ENCODE measurements at places on chromosomes 4 and X.

DNA sequence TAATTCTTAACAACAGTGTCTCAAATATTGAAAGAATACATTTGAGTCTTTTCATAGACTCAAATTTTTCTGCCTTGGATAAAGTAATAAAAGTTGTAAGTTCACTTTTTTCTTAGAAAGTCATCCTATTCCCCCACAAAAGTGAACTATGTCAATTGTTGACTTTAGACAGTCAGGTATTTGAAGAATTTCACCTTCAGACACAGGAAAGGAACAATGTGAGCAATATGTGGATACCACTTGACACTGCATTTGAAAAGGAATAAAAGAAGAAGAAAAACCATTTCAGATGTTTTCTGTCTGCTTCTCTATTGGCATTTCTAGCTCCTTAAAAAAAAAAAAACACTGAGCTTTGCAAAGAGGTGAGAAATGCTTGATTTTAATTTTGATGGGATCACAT is 1389.0 kb upstream of the IGFBP7 start:
- no peak for DNase-seq

DNA sequence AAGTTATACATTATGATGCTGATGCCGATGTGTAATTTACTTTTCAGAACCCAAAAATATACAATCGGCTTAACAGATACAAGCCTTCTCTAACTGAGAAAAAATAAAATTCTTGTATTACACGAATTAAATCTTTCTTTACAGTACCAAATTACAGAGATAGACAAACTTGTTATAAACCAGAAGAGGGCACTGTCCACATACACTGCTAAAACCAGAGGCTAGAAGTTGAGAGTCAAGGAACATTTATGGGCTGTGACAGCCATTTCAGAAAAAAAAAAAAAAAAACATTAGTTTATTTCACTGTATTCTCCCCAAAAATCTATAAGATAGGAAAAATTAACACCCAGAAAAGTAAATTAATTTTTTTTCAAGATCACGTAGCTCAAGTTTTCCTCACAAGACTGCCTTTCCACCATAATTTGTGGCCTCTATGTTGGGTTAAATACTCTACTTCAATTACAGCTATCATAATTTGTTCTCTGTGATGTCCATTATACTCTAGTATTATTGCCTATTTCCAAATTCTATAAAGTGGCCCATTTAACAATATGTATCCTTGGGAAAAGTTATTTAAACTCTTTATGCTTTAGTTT is 12.0 kb downstream of the EREG start:
- no peak for DNase-seq

DNA sequence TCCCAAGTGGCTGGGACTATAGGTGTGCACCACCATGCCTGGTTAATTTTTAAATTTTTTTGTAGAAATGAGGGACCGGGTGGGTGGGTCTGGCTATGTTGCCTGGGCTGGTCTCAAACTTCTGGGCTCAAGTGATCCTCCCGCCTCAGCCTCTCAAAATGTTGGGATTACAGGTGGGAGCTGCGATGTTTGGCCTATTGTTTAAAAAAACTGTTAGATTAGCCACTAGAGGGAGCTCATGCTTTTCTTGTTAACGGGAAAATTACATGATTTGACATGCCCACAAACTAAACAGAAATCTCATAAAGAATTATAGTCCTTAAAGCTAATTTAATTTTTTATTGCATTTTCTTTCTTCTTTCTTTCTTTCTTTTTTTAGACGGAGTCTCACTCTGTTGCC is 5.0 kb upstream of the SDAD1 start:
- DNase-seq = no peak

GRCh38 chr4:126396703-126397102 is 1081.9 kb downstream of the FAT4 start:
- no peak for DNase-seq

DNA sequence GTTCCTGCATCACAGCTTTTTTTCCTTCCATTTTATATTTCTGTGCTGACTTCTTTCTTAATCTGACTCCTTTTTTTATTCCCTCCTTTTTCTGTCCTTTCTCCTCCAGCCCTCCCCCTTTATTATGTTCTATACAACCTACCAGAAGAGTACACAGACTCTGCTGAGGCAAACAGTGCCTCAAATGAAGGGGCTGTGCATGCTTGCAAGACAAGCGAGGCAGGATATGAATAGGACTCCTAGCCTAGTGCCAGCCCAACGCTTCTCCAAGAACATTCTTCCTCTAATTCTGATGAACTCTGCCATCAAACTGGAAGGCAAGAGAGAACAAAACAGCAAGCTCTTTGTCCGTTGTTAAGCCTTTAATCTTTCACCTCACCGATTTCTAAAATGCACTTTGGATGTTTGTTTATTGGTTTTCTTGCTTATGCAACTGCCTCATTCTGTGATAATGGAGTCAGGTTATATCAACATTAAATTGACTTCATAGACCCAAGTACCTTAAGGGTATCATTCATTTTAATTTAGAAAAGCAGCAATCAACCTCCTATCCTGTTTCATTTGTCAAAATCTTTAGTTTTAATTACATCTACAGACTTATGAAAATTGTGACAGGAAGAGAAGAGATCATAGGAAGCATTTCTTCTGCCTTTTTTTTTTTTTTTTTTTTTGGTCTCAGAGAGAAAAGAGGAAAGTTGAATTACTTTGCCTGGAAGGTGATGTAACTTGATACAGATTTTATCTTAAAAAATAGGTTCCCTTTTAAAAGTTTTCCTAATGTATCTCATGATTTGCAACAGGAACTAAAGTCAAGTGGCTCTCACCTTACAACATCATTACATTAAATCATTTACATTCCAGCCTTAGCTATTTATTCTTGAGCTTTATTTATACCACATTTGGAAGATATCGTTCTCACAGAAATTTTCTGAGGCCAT is 284.7 kb upstream of the FTHL17 start:
- no peak for DNase-seq

DNA sequence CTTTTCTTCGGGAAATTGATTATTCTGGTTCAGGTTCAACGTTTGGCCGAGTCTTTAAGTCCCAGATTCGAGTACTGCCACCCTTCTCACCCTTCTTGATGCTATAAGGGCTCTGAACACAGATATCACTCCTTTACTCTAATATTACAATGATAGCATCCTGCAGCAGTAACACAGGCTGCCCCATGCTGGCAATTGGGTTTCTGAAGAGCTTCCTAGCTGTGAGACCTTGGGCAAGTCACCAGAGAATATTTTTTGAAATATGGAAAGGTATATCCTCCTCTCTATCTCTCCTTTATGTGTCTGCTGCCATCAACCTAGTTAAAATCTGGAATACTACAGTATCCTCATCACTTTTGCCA is 297 bp upstream of the MTMR8 start:
- no peak for DNase-seq

GRCh38 chrX:13511944-13512330 is 57.5 kb upstream of the EGFL6 start:
- DNase-seq = no peak

- DNase-seq = peak; percentile 42
Observed at GRCh38 chr4:174120446-174121295, 162.8 kb downstream of the FBXO8 start.

DNA sequence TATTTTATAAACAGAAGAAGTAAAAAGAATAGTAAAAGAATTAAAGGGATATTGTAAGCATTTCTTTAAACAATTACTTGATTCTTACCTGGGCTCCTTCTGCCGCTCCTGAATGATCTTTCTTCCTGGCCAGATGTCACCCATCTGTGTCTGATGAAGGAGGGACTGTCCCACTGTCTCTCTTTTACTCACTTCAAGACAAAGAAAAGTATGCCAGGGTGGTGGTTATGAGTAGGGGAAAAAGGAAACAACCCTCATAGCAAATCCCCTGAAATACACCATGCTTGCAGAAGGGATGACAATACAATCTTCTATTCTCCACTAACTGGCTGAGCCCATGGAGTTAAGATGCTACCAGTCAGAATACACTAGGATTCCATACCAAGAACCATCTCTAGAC is 31.1 kb downstream of the SYTL4 start:
- DNase-seq = no peak

- no peak for DNase-seq
Observed at GRCh38 chr4:45663003-45663402, 460.9 kb downstream of the GABRG1 start.

DNA sequence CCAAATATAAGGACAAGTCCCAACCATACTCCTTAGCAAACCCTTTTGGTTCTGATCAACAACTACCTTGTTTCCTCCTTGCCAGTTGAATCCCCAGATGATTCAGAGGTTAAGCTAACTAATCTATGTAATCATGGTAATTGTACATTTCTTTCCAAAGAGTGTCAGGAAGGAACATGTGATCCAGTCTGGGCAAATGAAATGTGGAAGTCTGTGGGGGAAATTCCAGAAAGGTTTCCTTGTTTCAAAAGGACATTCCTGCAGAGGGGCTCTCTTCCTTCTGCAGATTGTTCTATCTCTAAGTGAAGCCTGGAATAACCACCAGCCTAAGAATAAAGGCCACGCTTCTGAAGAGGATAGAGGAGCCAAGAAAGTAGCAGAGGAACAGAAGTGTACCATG is 7.0 kb downstream of the PRSS12 start:
- DNase-seq = no peak

- DNase-seq = no peak
Observed at GRCh38 chrX:104250470-104250869, 4.3 kb downstream of the ESX1 start.

GRCh38 chr4:141247430-141247780 is 26.7 kb downstream of the ZNF330 start:
- DNase-seq = no peak

- peak; percentile 33 for DNase-seq
Observed at GRCh38 chr4:183658362-183659028, 490 bp downstream of the RWDD4 start.

GRCh38 chr4:1347410-1347864 is 429 bp downstream of the UVSSA start:
- DNase-seq = peak; percentile 58

DNA sequence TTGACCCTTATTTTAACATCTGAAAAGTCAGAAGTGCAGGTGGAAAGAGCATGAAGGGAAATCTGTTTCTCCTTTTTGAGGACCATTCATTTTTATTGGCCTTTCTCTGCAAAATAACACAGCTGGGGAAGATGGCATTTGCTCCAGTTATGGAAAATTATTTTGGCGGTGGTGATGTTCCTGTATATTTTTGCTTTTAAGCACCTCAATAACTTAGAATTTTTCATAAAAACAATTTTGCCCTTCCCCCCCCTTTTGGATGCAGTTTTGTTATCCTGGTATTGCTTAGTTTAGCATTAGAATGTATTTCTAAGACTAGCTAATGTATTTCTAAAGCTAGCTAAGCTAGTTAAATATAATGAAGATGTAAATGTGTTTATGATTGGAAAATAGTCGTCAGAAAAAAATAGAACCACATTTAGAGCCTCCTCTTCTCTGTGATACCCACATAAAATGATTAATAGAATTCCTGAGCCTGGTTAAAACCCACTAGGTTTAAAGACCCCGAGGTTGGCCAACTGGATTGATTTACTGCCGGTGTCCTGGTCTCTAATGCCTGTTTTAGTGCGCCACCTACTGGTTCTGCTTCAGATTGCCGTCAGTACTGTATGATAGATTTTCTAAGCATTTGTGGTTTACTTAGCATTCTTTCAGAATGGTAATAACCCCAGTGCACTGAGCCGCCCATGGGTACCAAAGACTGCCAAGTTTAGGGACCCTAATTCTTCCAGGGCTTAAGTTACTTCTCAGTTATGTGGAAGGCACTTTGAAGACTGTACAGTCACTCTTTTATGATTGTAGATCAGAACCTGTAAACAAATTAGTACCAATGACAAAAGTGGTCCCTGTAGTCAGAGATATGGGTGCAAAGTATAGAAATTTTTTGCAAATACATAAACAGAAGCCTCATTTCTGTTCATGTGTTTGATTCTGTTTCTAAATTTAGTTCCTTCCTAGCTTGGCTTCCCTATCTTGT is 11.4 kb downstream of the KLF3 start:
- peak; percentile 93 for DNase-seq

DNA sequence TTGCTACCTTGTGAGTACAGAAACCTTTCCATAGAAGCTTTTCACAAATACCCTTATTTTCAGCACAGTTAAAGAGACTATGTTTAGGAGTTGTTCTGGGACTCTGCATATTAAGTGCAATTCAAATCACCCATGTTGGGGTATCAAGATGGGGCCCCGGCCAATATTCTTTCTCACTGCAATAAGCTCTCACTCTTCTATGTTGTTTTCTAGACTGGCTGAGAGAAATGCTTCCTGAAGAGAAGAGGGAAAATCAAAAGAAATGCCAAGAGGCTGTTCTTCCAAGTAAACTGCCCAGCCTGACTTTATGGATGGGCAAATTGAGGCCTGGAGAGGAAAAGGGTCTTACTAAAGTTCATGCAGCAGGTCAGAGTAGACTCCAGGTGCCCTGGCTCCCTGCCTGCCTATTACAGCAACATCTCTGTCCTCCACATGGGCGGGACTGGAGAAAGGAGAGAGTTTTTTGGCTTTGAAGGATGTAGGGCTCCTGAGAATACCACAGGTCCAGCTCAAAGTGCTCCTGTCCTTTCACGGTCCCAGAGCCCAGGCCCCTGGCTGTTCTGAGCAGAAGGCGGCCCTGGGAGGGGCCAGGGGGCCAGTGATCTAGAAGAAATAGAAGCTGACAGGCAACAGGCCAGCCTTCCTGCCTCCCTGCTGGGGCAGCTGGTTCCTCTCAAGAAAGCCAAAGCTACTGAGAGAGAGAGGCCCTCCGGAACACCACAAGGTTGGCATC is 745 bp upstream of the IQSEC2 start:
- no peak for DNase-seq

DNA sequence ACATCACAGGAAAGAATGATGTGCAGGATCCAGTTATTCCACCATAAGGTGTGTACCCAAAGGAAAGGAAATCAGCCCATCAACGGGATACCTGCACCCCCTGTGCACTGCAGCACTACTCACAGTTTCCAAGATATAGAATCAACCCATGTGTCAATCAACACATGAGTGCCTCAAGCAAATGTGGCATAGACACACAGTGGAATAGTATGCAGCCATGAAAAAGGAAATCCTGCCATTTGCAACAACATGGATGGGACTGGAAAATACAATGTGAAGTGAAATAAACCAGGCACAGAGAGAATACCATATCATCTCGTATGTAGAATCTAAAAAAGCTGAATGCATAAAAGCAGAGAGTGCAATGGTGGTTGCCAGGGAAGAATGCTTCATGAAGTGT is 53.3 kb downstream of the DHRSX start:
- no peak for DNase-seq

- DNase-seq = no peak
Observed at GRCh38 chrX:99371976-99372595, 1038.0 kb downstream of the PCDH19 start.

- DNase-seq = no peak
Observed at GRCh38 chrX:22300130-22300529, 27.4 kb downstream of the CBLL2 start.

- DNase-seq = no peak
Observed at GRCh38 chrX:110218591-110218990, 99.3 kb downstream of the AMMECR1 start.

Measured in colonic mucosa (tissue), 4 donors.